AG09319 (cell line): ENCODE measurements at places on chromosomes 7 and 10.

GRCh38 chr10:96352582-96352981 lies 6.2 kb downstream of the OPALIN start:
- DNase-seq, result no peak

DNA sequence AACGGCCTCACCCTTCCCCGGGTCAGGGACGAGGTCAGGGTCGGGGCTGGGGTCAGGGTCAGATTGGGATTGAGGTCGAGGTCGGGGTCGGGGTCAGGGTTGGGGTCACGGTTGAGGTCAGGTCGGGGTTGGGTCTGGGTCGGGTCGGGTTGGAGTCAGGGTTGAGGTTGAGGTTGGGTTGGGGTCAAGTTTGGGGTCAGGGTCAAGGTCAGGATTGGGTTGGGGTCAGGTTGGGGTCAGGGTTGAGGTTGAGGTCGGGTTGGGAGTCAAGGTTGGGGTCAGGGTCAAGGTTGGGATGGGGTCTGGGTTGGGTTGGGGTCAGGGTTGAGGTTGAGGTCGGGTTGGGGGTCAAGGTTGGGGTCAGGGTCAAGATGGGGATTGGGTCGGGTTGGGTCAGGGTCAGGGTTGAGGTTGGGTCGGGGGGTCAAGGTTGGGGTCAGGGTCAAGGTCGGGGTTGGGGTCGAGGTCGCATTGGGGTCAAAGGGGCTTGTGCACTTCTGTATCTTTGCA lies 131.4 kb downstream of the VIPR2 start:
- no peak for DNase-seq

DNA sequence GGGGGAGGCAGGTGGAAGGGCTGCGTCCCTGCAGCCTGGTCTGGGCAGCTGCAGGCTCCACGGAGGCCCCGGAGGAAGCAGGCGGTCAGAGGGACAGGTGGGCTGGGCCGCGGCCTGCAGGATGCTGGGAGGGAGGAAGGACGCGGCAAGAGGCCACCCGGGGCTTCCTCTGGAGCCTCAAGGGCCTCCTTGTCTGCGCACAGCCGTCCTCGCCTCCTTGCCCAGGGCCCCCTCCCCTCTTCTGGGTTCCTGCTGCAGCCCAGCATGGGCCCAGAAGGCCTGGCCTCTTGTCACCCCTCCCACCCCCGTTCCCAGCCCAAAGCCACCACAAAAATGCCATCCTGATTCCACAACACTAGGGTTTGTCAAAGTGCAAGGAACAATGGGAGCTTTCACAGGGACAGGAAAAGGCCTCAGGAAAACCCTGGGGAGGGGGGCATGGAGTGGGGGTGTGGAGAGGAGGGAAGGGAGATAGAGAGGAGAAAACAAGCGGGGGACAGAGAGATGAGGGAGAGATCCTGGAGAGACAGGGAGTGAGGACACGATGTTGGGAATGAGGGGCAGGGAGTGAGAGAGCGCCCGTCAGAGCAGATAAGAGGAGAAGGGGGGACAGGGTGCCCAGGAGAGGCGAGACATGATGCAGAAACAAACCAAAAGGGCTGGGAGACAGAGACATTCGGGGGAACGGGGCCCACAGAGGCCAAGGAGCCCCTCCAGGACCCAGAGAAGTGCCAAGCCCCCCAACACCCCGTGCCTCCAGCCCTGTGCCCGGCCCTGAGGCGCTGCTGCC lies 41.8 kb downstream of the ZCCHC24 start:
- DNase-seq, result no peak

- no peak for DNase-seq
These were observed 45.0 kb downstream of the ZFAND4 start for GRCh38 chr10:45627412-45628048.

DNA sequence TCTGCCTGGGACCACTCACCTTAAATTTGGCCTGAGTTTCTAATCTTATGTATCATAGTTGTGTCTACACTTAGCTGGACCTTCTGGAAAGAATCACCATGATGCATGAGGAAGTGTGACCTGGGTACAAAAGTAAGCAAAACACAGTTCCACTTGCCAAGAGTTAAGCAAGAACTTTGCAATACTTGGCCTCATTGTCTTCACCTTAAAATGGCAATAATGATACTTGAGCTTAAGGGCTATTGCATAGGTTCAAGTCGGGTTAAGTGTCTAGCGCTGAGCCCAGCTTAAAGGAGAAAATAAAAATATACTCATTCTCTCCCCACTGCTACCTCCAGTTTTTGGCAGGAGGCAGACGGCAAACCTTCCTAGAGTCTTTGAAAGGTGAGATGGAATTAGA lies 133.9 kb upstream of the BMPER start:
- DNase-seq, result no peak

- DNase-seq, result no peak
These were observed 70.4 kb downstream of the HERPUD2 start for GRCh38 chr7:35624299-35625186.

GRCh38 chr7:74286131-74286530 lies 3.1 kb upstream of the CLIP2 start:
- no peak for DNase-seq

DNA sequence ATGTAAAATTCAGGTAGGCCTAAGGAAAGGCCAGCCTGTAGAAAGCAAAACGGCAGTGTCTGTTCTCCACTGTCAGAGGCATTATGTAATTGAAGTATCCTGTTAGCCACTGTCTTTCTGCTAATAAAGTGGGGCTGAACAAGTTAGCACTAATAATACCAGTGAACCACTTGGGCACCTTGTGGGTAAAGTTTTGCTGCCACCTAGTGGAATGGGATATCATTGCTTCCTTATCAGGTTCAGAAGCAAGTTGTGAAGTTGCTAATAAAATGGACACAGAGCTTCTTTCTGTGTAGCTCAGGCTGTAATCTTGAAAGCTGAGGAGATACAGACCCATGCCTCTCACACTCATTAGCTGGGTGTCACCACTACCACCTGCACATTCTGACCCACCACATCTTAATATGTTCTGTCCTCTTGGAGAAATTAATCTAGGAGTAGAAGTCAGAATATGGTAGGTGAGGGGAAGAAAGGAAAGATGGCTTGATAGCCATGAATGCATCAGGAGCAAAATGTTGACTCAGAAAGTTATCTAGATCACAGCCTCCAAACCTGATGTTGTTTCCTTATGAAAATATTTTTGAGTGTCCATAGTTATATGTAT lies 175.1 kb downstream of the SEPTIN7 start:
- DNase-seq, result peak; percentile 44

DNA sequence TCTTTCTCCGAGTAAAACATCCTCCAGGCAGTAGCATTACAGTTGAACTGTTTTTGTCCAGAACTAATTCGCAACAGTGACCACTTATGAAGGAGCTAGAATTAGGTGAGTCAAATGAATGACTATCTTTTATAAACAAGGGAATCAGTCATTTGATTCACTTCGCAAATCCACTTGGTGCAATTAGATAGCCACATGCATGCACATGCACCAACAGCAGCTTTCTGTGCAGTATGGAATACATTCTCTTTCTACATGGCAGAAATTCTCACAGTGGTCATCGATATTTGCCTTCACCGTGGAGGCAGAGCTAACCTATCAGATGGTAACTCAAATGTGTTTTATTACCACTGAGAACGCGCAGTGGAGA lies 118.8 kb downstream of the CDK6 start:
- no peak for DNase-seq

DNA sequence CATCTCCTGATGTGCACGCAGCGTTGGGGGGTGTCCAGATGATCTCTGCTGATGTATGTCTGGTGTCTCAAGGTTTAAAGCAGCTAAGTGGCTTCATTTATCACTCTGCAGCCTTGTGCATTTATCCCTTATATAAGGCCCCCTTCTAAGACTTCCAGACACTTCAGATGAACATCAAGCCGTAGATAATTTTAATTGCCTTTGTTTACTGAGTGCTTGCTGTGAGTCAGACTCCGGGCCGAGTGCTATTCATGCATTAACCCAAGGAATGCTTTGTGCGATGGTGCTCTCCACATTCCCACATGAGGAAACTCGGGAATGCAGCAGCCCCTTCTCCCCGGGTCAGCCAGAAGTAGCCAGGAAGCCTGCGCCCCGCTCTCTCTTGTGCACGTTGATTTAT lies 328.6 kb upstream of the COBL start:
- no peak for DNase-seq

DNA sequence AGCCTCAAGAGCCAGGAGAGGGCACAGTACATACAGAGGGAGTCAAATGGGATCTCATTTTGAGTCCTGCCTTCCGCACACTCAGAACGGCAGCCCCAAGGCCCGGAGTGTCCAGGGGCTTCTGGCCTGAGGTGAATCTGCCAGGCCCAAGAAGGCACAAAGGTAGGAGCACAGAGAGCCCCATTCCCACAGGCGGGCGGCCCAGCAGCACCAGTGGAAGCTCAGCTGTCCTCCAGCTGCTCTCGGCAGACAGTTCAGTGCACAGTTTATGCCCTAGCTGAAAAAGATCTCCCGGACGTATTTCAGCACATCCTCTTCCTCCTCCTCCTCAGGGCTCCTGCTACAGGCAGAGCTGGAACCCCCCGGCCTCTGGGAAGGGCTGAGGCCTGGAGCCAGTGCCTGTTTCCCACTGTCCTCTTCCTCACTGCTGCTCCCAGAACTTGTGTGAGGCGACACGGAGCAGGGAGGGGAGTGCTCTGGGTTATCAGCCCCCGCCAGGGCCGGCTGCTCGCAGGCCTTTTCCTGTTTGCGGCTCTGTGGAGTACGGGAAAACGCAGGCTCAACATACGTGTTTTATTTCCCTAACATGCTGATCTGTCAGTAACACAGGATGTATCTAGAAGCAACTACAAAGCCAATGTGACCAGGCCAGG lies 4.0 kb downstream of the CYREN start:
- no peak for DNase-seq

DNA sequence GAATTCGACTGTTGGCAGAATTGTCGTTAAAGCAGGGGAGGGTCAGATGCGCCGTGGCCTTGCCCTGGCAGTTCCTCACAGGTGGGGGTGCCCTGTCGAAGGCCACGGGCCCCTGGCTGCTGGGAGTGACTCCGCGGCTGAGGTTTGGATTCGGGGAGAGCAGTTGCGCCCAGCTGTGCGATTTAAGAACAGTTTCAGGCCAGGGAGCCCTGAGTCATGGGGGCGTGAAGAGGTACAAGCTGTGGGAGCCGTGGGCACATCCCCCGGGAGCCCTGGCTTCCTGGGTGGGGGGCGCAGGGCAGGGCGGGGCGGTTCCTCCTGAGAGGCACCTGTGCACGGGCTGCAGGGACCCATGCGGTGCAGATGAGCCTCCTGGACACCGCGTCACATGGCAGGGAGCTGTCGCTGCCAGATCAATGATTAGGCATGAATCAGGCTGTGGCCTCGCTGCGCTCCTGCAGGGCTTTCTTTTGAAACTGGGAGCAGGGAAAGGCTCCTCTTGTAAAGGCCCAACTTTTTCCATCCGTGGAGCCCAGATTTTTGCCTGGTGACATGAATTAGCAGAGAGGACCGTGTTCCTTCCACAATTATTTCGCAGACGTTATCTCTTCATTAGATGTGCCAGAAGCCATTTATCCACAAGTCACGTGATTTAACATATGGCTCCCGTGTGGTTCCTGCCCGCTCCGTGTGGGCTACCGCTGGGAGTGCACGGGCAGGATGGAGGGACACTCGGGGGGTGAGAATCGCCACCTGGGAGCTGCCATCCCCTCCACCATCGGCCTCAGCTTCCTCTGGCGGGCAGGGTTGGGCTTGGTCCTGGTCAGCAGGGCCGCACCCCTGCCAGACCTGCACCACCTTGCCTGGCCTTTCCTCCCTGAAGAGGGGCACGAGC lies 918 bp downstream of the PWWP2B start:
- DNase-seq, result no peak

DNA sequence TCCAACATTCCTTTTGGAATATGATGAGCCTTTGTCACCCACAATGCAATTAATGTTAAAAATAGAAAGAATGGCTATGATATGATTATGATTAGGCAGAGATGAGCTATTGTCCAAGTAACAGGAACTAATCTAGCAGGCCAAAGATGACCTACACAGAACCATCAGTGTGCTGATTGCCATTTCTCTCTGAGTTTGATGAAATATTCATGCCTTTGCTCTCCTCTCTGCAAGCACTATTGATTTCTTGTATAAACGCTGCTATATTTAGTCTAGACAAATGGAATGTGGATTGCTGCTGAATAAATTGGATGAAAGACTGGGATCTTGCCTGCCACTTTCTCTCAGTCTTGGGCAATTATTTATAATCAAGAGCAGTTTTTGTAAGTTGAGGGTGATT lies 85.4 kb downstream of the HDAC9 start:
- no peak for DNase-seq

DNA sequence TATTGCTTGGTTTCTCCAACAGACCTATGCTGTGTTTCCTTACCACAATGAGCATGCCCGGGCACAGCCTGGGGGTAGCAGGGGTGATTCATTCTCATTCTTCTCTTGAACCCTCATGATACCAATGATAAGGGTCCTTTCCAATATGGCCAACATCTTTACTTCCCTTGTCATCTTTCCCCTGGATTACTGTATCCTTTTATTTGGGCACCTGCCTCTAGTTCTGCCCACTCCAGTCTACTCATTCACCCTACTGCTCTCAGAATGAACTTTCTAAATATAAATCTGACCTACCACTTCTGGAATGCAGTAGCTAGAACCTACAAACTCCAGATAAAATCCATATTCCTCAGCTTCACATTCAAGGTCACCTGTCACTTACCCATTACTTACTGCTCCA lies 26.4 kb upstream of the ITPRID1 start:
- no peak for DNase-seq

- no peak for DNase-seq
These were observed 50.3 kb upstream of the RSU1 start for GRCh38 chr10:16867556-16867955.

DNA sequence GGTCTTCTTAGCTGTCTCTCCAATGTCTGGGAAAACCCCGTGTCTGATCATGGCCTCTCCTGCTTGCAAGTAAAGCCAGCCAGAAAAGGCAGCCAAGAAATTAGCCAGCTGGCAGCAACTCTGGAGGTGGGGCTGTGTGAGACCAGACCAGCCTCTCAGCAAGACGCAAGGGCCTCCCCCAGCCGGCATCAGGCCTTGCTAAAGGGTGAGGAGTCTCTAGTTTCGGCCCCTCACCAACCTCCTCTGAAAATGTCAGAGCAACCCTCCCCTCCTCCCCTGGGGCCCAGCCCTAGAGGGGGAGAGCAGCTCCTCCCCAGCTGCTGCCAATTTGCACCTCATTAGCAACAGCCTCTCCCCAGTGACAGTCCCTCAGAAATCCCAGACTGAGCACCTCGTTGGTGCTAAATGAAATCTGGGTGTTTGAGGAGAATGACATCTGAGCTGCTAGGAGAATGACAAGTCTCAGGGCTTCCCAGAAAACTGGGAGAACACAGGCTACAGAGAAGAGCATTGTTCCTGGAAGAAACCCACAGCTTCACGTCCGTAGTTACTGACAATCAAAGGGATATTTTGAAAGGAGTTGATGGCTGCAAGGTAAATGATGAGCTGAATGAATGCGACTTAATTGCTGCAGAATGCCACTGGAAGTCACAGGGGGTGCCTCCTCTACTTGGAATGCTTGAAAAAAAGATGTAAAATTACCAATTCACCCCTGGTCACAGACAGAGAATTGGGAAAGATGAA lies 25.9 kb downstream of the DGKI start:
- peak; percentile 36 for DNase-seq
